CD8-positive, alpha-beta T cell (primary cell): ENCODE measurements at places on chromosomes 7 and 10.
A peak's percentile ranks its signal among the peaks of the same experiment; 100 is the strongest.

GRCh38 chr10:93917821-93918220 lies 24.0 kb downstream of the SLC35G1 start:
- no peak for DNase-seq

GRCh38 chr10:106935978-106936451 lies 228.5 kb downstream of the SORCS1 start:
- DNase-seq = no peak

- no peak for DNase-seq
Observed at GRCh38 chr10:2053805-2054204, 316.5 kb upstream of the ADARB2 start.

GRCh38 chr7:38907766-38908165 lies 1.2 kb downstream of the VPS41 start:
- DNase-seq = no peak

- DNase-seq = no peak
Observed at GRCh38 chr7:101947899-101948298, 130.5 kb downstream of the CUX1 start.

- DNase-seq = no peak
Observed at GRCh38 chr10:88120599-88121333, 257.3 kb downstream of the PTEN start.

GRCh38 chr10:128463991-128464760 lies 338.0 kb upstream of the MKI67 start:
- peak; percentile 3 for DNase-seq

DNA sequence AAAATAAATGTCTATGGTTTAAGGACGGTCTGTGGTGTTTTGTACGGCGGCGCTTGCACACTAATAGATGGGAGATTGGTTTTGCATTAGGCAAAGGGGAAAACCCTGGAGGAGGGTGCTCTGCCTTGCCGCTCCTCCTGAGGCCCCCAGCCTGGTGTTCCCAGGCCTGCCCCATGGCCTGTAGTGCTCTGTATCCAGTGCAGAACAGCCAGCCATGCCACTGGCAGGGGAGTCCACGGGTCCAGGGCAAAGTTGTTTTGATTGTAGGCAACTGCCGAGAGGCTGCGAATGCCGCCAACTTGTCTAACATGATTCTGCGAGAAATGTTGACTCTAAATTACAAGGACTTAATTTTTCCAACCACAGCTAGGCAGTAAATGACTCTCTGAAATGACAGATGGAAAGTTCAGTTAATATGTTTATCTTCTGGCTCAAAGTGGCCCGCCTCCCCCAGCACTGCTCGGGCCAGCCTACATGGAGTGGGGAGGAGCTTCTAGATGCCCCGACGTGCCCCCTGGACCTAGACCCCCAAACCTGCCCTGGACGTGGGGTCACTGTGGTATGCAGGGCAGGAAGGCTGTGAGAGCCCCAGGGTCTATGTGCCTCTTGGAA lies 104.6 kb upstream of the GDF10 start:
- no peak for DNase-seq

- DNase-seq = no peak
Observed at GRCh38 chr10:75496191-75496567, 64.8 kb downstream of the LRMDA start.

- DNase-seq = no peak
Observed at GRCh38 chr10:12482587-12482986, 133.2 kb downstream of the CAMK1D start.

DNA sequence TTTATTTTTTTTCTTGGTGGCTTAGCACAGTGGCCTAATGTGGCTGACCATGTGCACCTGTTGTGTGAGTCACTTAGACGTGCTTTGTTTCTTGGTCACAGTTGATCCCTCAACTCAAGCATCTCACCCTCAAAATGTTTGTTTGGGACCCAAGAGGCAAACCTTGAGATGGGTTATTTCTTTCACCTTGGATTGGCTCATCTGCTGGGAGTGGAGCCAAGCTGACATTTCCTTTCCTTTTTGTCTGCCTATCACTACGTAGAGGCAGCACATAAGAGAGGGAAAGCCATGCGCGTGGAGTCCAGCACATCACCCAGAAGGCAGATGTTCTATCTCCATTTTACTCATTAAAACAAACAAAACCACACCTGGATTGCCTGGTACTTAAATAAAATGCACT lies 6.4 kb upstream of the PRKCQ start:
- no peak for DNase-seq

DNA sequence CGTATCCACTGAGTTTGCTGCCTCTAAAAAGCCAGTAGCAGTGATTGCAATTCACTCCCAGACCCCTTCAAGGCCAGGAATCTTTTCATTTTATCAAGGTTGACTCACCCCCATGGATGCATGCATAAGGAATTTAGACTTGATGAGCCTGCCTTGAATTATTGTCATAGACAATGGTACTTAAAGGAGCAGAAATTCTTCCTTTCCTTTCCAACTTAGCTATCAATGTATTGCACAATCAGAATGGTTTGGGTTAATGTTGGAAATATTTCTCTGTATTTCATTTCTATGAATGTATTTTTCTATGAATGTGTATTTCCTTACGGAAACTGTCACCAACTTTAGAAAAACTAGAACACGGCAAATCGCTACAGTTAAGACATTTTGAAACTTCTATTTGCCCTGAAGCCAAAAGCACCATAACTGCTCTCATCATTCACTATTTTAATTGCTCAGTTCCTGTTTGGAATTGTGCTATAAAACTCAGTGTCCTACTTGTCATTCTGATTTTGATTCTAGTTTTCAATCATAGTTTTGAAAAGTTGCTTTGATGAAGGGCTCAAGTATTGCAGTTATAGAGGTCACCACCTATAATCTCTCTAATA lies 355.7 kb upstream of the AKR1E2 start:
- DNase-seq = no peak

GRCh38 chr10:8144496-8144895 lies 90.0 kb downstream of the GATA3 start:
- DNase-seq = no peak

DNA sequence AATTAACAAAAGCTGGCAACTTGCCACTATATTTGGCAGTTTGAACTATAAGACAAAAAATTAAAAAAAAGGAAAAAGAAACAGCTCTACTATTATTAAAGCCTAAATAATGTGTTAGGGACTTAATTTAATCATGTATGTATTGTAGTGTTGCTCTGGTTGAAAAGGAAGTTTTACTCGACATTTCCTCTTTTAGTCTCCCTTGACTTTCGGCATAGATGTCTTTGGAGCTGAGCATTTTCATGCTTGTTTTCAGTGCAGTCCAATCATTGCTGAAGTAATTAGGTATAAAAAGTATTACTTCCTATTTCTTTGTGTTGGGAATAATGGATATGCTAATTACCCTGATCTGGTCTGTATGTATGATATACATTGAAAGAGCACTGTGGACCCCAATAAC lies 216.8 kb upstream of the KLF6 start:
- no peak for DNase-seq
